Germinal center (tissue), 1 donor: ENCODE measurements at places on chromosomes 13 and 19.

- no peak for DNase-seq
These were observed 1.4 kb downstream of the ZNF324 start for GRCh38 chr19:58468216-58468839.

GRCh38 chr13:25687471-25688225, 315.9 kb downstream of the ATP8A2 start:
- DNase-seq: no peak

GRCh38 chr13:40230833-40231266, 435.6 kb downstream of the FOXO1 start:
- no peak for DNase-seq

GRCh38 chr13:74367193-74367592, 233.0 kb upstream of the KLF12 start:
- DNase-seq: no peak

- no peak for DNase-seq
These were observed 7.6 kb upstream of the ECH1 start for GRCh38 chr19:38838986-38839761.

GRCh38 chr13:90154311-90154960, 1193.1 kb upstream of the MIR17HG start:
- no peak for DNase-seq
